ENCODE measurements at places on chromosomes 12 and 14.

DNA sequence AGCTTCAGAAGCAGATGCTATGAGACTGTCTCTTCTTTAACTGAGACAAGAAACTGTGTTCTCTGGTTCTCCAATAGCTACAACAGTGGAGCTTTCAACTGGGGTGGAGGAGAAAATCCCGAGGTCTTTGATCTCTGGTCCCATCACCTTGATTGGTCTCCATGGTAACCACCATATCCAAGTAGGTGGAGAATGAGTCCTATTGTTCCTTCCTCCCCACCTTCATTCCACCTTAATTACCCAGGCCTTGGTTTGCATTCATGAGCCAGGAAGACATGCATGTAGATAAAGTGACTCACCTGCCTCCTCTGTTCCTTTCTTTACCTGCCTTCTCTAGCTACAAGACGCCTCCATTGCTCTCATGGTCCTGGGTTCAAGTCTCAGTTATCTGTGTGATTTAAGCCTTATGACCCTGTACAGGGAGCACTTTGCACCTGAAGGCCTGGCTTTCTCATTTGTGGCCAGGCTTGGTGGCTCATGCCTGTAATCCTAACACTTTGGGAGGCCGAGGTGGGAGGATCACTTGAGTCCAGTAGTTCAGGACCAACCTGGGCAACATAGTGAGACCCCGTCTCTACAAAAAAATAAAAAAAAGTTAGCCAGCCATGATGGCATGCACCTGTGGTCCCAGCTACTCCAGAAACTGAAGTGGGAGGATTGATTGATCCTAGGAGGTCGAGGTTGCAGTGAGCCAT is 157.7 kb upstream of the TBX3 start:
- DNase-seq: no peak

DNA sequence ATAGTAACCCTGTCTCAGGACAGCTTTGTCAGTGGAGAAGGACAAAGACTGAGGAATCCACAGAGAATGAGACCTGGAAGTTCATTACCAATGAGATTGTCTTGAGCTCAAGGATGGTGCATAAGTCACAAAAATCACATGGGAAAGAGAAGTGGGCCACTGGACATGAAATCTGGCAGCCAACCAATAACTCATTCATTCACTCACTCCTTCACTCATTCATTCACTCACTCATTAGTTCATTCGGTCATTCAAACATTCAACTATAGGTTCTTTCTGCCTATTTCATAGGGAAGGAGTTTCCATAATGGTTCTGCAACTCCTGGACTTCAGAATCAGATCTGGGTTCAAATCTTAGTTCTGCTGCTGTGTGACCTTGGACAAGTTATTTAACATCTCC is 18.2 kb upstream of the WSCD2 start:
- DNase-seq: no peak

DNA sequence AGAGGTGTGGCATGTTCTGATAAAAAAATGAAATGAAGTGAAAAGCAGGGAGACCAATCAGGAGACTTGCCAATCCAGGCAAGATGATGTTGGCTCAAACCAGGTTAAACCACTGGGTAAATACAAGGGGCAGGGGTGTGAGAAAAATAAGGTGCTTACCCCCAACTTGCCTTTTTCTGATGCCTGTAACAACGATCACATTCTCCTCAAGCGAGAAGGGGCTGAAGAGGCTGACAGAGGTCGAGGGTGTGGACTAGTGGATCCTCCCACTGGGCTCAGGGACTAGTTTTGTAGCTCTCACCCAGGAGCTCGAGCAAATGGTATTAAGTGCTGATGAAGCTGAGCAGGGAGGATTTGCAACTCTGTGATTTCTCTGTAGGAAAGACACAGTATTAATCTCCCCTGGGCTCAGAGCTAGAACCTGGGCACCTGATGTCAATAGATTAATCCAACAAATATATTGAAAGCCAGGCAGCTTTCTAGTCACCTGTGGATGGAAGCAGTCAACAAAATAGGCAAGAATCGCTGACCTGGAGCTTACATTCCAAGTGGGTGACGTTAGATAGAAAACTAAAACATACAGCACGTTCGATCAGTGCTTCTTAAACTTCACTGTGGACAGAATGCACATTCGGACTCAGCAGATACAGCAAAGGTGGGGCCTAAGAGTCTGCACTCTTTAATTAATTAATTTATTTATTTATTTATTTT is 15.2 kb upstream of the EAPP start:
- DNase-seq: peak; percentile 44

- DNase-seq: no peak
Measured at GRCh38 chr12:113096675-113097461, 38.7 kb downstream of the RASAL1 start.

All from suppressor macrophage treated with lipopolysaccharide for 1 hour (primary cell).